CD4-positive, alpha-beta T cell treated with Interleukin-1 beta for 1 hour (primary cell): ENCODE measurements at places on chromosomes 5 and 9.

GRCh38 chr5:1681955-1682354 lies 117.7 kb downstream of the MRPL36 start:
- no peak for DNase-seq

- no peak for DNase-seq
These were observed 12.6 kb downstream of the CHMP5 start for GRCh38 chr9:33277484-33277883.

- DNase-seq: no peak
These were observed 37.6 kb downstream of the KIF24 start for GRCh38 chr9:34291423-34291822.

DNA sequence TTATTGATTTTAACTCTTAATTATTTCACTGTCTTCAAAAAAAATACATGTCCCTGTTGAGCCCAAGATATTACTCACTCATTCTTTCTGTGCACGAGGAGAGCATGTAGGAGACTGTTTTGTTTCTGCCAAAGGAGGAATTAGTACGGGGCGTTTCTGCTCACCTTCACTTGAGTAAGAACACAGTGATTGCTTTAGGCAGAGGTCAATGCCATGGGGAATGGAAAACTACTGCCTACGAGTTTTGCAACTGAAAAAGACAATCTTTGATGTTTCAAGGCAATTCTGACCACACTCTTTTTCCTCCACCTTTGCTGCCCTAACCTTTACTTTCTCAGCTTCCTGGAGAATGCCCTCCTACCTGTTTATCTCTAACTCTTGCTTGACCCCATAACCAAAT lies 109.4 kb downstream of the CCDC192 start:
- no peak for DNase-seq

GRCh38 chr9:73151653-73152542 lies at the start of gene ANXA1:
Gene ANXA1 (plus strand): TSS chr9:73151865. CDS start chr9:73158536, 6,671 bp downstream.
- peak; percentile 52 for DNase-seq

DNA sequence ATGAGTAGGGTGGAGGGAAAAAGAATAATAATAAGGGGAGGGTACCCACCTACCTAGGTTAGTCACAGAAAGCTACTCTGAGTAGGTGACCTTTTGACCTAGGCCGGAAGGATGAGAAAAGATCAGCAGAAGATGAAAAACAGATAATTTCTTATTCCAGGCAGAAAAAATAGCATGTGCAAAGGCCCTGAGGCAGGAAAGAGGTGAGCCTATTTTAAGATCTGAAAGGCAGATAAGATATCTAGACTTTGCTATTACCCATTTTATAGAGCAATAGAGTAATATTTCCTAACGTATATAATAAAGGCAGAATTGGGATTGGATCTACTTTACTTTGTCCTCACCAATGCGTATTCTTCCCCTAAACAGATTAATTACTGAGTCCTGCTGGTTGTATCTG lies 393.9 kb upstream of the MPDZ start:
- DNase-seq: no peak

- DNase-seq: no peak
These were observed 22.2 kb downstream of the CDC37L1 start for GRCh38 chr9:4701526-4701925.

DNA sequence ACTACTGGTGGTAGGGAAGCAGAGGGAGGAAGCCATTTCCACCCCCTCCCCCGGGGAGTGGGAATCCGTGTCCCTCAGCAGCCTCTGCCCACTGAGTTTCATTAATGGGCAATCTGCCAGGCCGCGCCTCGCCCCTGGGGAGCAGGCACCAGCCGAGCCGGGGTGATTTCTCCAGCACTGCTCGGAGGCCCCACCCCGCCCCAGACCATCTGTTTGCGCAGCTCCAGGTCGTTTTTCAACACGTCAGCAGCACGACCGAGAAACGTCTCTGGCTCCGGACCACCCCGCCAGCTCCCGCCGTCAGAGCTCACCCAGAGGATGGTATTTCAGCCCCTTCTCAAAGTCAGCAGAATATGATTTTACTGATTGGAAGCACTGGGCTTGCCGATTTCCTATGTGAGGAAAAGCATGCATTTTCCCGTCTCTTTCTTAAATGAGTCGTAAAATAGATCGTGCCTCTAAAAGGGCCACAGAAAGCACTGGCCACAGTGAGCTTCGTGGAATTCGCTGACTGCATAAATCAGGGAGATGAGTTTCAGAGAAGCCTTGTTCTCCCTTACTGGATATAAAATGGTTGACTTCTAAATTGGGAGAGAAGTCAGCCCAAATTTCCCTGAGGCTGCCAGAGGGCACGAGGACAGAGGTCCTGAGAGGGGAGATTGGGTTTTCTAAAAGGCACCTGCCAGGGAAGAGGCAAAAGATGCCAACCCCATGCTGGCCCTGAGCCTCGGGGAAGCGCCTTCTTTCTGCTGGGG lies 47.0 kb downstream of the OLFM1 start:
- DNase-seq: no peak

DNA sequence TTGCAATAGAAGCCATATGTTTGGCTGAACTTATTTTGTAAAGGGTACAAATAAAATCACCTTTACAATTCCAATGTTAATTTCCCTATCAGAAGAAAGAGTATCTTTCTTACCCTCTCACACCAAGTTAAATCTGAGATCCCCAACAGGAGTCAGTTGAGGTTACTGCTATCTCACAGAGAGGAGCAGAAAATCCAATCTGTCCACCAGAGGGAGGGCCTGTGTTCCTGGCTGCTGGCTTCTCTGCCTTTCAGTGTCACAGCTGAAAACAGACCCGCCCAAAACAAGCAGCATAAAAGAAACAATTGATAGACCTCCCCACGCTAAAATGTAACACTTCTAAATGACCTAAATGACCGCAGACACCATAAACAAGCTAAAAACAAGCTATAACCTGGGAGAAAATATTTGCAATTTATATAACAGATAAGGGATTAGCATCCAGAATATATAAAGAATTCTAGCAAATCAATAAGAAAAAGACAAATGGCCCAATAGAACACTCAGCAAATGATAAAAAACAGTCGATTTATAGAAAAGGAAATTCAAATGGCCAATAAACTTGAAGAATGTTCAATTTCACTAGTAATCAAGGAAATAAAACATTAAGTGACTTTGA lies 24.5 kb upstream of the MVB12B start:
- peak; percentile 49 for DNase-seq

- no peak for DNase-seq
These were observed 74.5 kb downstream of the CDKN2A start for GRCh38 chr9:21919377-21920362.

GRCh38 chr9:971901-972500 lies 4.5 kb upstream of the DMRT3 start:
- DNase-seq: no peak

DNA sequence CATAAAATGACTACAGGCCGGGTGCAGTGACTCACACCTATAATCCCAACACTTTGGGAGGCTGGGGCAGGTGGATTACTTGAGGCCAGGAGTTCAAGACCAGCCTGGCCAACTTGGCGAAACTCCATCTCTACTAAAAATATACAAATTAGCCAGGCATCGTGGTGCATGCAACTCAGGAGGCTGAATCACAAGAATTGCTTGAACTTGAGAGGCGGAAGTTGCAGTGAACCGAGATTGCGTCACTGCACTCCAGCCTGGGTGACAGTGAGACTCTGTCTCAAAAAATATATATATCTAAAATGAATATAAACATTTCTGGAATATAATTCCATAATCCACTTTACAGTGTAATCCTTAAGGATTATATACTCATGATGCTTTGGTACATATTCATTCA lies 66.5 kb downstream of the TEX10 start:
- DNase-seq: no peak

GRCh38 chr9:17064558-17064957 lies 70.3 kb upstream of the CNTLN start:
- no peak for DNase-seq

DNA sequence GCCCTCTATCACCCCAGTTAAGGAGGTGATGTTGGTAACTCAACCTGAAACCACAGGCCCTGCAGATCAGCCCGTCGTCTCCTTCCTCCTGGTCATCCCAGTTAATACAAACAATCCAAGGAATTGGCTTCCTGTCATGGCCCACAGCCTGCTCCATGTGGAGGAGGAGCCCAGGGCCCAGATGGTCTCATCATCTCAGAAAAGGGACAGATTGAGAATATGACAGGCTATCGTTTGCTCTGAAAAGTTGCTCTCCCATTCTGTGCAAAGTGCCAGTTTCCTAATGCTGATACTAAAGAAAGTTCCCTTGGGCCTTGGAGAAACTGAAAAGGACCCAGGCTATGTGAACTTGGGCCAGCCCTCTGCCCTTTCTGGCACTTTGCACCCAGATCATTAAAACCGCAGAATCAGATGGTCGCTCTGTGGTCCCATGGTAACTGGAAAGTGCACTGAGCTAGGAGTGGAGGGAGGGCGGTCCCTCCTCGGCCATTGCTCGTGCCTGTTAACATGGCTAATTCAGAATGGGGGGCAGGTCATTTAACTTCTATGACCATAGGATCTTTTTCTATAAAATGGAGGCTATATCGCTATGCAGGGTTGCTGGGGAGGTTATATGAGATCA lies 675 bp upstream of the SPAAR start:
- no peak for DNase-seq

GRCh38 chr5:65760504-65761275 lies 38.7 kb downstream of the NLN start:
- peak; percentile 64 for DNase-seq

DNA sequence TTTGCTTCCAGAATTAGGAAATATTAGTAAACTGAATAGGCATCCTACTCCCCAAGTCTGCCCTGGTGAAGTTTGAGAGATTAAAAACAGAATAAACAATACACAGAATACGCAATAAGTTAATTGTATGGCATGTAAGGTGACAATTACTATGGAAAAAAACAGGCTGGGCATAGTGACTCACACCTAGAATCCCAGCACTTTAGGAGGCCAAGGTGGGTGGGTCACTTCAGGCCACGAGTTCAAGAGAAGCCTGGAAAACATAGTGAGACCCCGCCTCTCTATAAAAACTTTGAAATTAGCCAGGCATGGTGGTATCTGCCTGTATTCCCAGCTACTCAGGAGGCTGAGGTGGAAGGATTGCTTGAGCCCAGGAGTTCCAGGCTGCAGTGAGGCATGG lies 64.2 kb upstream of the SUSD1 start:
- DNase-seq: no peak

- no peak for DNase-seq
These were observed 78.1 kb upstream of the PRLR start for GRCh38 chr5:35308421-35308820.

DNA sequence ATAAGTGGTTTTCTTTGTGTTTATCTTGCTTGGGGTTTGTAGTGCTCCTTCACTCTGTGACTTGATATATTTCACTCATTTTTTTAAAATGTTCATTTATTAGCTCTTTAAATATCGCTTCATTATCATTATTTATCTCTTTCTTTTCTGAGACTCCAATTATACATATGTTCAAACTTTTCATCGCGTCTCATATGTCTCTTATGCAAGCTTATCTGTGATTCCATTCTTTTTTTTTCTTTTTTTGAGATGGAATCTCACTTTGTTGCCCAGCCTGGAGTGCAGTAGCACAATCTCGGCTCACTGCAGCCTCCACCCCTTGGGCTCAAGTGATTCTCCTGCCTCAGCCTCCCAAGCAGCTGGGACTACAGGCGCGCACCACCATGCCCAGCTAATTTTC lies 73.9 kb upstream of the GABRP start:
- no peak for DNase-seq

GRCh38 chr9:128552744-128553440 lies 505 bp downstream of the SPTAN1 start:
- peak; percentile 35 for DNase-seq

- DNase-seq: no peak
These were observed 7.9 kb upstream of the MYORG start for GRCh38 chr9:34384368-34385165.

- no peak for DNase-seq
These were observed 1.3 kb downstream of the CDO1 start for GRCh38 chr5:115815006-115815692.

DNA sequence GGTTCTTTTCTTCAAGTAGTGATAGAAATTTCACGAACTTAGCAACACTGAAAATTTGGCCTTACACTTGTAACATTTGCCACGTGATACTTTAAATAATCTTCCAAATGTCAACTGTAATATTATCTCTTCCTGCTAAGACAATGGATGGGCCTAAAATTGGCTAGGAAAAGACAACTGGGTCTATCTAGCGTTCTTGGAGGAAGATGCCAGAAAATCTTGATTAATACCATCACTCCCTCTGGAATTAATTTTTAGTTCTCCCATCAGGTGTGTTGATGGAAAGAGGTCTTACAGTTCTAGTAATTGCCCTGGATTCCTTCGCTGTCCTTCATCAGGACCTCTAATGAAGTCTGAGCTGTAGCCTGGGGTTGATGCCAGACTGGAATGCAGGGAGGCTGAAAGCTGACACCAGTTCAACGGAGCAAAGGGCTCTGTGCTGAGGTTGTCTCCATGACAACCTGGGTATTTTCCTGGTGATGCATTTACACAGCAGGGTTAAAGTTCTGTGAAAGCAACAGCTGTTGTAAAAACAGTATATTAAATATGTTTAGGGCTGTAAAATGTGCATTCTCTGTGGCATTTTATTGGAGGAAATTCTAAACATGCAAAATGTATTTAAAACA lies 92.3 kb downstream of the GAS1 start:
- no peak for DNase-seq

DNA sequence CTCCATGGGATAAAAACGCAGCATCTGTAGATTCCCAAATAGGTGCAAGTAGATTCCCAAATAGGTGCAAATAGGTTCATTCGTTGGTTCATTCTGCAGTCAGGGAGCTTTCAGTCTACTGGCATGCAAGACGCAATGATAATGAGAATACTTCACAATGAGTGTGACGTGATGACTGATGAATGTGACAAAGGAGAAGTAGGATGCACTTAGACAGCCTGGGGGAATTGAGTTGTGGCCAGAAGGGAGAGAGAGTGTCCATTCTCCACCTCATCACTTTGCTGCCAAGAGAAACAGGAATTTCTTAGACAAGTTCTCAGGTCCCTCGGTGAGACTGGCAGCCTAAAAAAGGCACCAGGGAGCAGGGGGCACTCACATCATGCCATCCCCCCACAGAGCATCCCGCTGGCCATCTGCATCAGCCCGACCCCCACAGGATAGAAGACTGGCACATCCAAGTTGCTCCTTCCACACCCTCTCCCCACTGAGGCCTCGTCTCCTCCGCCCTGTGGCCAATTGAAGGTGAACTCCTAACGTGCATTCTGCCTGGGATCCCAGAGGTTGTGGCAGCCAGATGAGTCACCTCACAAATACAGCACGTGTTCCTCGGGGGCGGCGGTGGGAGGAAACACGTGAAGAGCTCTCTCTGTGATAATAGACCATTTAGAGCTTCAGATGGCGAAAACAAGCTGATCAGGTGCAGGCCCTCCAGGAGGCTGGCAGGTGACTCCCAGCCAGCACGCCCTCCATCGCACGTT lies 19.9 kb upstream of the KCNIP1 start:
- DNase-seq: no peak
